NCI-H2171 treated with DMSO at 0.1 percent for 48 hours (cell line): ENCODE measurements at places on chromosomes 16 and 17.
A peak's percentile ranks its signal among the peaks of the same experiment; 100 is the strongest.

DNA sequence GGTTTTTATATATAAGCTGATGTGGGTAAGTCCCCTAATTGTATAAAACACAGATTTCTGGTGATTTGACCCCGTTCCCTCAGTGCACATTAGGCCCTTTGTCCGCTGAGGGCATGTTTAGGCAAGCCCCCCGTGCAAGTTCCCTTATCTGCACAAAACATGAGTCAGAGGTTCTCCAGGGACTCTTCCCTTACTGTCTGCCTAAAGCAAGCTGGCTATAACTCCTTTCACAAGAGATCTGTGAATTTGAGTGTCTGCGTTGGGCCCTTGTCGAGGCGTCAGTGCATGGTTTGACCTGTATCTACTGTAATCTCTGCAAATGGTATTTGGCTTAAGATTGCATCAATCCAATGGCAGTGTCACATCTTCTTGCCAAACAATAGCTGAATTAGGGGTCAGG lies 712.8 kb downstream of the CDH8 start:
- DNase-seq, result no peak

DNA sequence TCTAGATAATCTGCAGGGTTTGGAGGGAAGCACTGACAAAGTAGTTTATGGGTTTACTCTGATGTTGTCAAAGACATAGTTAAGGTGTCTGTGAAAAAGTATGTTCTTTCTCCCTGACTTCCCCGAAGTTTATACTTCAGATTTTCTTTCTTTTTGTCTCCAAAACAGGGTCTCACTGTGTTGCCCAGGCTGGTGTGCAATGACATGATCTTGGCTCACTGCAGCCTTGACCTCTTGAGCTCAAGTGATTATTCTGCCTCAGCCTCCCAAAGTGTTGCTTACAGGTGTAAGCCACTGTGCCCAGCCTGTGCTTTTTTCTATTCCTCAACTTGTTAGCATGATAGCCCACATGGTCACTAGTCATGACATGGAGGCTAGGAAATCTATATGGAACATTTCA lies 20.9 kb downstream of the SF3B3 start:
- DNase-seq, result no peak

GRCh38 chr17:63382826-63383225 lies 63.3 kb downstream of the CYB561 start:
- no peak for DNase-seq

DNA sequence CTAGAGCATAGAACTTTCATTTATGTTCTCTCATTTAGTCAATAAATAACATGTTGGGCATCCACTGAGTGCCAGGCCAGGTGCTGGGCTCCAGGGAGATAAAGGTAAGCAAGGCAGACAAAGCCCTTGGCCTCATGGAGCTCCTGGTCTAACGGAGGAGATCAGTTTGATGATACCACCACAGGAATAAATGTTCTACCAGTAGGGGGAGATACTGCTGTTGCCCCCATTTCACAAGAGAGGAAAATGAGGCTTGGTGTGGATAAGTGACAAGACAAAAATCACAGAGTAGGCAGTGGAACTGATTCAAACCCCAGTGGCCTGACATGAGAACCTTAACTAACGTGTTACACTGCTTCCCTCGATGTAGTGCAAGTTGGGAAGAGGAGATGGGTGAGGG lies 80.4 kb upstream of the ERCC4 start:
- no peak for DNase-seq

DNA sequence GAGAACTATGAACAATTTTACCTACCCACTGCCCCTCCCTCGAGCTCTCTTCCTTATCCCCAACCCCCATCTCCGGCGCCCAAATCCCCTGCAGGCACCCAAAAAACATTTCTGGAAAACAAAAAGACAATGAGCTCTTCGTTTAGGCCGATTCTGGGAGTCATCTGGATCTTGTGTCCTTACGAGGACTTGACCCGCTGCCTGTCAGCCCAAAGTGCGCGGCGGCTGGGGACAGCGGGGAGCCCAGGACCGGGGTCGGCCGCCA lies 524 bp downstream of the STRADA start:
- no peak for DNase-seq

GRCh38 chr16:58848662-58849002 lies 114.5 kb upstream of the GOT2 start:
- DNase-seq, result no peak

- peak; percentile 95 for DNase-seq
Measured at GRCh38 chr17:62968445-62968923, 2.4 kb downstream of the TANC2 start.

- DNase-seq, result no peak
Measured at GRCh38 chr16:28285649-28286048, 6.7 kb upstream of the SBK1 start.

- no peak for DNase-seq
Measured at GRCh38 chr16:82638095-82638798, 11.5 kb downstream of the CDH13 start.
